ENCODE measurements at places on chromosomes 2 and 18.

DNA sequence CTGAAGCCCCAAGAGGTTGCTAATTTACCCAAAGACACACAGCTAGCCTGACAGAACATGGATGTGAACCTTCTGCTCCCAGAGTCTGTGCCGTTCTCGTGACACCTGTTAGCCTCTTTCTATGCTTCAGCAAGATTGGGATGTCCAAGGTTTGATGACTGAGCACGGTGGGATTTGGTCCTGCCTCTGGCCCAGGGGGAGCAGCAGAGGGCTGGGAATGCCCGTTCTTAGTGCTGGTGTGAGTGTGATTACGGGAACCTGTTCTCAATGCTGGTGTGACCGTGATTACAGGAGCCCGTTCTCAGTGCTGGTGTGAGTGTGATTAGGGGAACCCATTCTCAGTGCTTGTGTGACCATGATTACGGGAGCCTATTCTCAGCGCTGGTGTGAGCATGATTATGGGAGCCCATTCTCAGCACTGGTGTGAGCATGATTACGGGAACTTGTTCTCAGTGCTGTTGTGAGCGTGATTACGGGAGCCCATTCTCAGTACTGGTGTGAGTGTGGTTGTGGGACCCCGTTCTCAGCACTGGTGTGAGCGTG, 67.3 kb upstream of the SNTG2 start:
- no peak for DNase-seq

DNA sequence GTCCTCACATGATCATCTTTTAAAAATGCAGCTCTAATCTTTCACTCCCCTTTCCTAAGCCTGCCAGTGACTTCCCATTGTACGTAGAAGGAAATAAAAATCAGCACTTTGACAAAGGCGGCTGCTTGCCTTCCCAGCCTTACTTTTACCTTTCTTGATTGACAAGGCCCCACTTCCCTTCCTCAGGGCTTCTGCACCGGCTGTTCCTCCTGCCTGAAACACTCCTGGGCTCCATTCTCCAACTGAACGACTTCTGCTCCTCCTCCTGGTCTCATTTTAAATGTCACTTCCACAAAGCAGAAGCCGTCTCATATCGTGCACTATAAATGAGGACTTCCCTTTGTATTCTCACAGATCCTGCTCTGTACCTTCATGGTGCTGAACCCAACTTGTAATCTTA, 56.1 kb downstream of the OSBPL6 start:
- no peak for DNase-seq

- no peak for DNase-seq
Measured at GRCh38 chr18:21163647-21164547, 52.3 kb upstream of the ROCK1 start.

DNA sequence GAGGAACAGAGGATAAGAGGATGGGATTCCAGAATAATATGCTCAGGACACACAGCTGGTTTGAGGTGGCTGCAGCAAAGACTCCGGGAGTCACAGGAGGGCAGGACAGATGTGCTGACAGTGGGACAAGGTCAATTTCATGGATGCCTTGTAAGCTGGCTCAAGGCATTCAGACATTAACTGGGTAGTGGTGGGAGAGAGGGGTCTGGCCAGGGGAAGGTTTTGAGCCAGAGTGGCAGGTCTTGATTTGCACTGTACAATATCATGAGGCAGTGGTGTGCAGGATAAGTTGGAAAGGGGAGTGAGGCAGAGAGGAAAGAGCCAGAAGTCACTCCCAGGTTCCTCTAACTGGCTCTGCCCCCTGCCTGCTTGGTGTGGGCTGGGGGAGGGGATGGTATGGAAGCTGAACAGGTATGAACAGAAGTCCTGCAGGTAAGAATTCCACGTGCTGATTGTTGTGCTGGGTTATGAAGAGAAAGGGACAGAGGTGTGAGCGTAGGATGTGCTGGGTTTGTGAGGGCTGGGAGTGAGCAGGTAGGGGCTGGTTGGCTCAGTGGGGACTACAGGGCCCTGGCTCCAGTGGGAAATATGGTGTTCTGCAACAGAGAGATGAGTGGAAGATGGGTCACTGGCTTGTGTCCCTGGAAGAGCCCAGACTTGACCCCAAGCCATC, 141.7 kb upstream of the COPS8 start:
- no peak for DNase-seq

- no peak for DNase-seq
Measured at GRCh38 chr2:199524689-199525574, 67.2 kb upstream of the SATB2 start.

- DNase-seq = no peak
Measured at GRCh38 chr2:58539973-58540372, 298.8 kb upstream of the FANCL start.

DNA sequence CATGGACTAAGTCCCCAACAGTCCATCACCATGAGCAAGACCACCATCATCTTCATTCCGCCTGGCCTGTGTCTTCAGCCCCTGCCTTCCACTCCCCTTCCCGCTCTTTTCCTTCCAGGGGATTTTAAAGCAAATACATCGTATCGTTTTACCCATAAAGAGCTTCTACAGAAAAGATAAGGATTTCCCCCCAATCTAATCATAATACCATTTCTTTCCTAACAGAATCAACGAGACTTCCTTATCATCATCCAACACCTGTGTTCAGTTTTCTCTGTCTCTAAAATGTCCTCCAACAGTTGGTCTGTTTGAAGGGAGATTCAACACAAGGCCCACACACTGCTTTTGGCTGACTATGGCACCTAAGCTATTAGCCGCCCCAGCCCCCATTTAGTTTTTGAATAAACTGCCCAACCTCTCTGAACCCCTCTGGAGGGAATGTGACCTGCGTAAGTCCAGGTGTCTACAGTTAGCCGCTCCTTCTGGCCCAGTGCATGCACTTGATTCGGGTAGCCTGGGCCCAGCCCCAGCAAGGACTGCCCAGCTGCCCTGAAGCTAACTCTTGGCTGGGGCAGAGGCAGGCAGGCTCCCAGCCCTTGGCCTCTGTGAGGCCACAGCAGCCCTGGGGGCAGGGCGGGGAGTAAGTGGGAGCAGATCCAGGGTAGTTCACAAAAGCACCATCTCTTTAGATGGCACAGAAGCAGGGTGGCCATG, 25.3 kb upstream of the SEMA4C start:
- DNase-seq = no peak

- no peak for DNase-seq
Measured at GRCh38 chr2:200624658-200625057, 38.8 kb downstream of the AOX1 start.

DNA sequence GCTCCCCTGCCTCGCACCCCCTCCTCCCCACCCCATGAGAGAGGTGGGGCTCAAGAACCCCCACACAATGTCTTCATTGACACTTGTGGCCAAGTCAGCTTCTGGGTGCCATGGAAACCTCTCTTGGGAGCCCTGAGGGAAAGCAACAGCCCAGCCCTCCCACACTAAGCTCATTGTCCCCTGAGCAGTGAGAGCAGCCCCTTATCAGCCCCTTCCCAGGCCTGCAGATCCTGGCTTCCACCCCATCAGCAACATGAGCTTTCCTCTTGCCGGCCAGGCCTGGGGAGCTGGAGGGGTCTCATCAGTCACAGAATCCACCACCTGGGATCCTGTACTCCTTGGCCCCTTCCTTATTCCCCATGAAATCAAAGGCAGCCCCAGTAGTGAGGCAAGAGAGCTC, 107.8 kb upstream of the ST3GAL5 start:
- no peak for DNase-seq

DNA sequence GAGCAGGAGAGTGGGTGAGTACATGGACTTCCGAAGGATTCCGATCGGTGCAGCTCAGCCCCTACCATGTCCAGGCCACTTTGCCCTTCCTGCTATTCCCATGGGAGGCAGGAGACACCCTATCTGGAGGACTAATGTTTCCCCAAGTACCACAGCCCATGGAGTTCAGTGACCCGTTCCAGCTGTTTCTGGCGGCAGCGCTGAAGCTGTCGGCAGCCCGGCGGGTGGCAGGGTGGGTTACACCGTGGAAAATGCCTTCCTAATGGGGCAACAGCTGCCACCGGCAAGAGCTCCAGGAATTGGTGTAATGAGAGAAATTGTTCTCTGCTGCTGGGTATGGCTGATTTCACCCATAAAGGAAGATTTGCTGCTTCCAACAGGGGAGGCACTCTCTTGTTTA, 98.3 kb downstream of the MYCN start:
- DNase-seq = no peak

- no peak for DNase-seq
Measured at GRCh38 chr2:119333360-119333759, 33.3 kb downstream of the C2orf76 start.

DNA sequence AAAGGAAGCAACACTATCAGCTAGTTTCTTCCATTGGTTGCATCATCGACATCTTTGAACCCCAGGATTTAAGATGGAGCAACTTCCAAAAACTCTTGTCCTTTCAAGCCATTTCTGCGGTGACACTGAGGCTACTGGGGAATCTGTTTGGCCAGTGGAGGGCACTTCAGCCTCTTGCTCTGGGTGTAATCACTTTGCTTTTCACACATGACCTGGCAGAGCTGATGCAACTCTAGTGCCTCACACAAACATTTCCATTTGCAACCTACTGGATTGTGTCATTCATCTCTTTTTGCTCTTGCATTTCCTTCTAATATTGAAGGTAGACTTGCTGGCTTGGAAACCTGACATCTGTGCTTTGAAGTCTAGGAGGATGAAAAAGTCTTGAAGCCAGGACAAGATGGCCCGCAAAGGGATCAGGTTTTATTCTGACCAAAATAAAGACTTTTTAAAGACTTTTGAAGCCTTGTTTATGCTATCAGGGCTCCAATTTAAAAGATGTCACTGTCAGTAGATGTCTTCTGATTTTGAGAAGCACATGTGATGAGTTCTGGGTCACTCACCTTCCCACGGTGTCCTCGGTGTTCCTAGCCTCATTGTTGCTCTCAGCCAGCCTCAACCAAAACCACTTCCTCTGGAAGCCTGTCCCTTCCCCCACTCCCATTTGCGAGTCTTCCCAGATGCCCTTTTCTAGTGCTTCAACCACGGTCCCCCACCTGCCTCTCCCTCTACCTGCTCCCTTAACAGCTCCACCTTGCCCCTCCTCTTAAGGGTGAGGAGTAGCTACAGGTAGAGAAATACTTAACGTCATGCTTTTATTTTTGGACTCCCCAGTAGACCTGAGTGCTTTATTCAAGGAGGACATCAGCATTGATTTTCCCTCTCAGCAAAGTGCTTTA, 69.7 kb upstream of the KCNE4 start:
- DNase-seq = no peak

- no peak for DNase-seq
Measured at GRCh38 chr2:122481717-122482116, 726.3 kb downstream of the TSN start.
